ENCODE measurements at places on chromosomes 3 and 15. TPM values are rescaled to one million over a fixed set of nuclear protein-coding genes. Genes with fewer than 3 reads are reported as not detected.

NCK1 gene
- 28.9 TPM for total RNA-seq

GOLGA6L4 gene
- 0.83 TPM for total RNA-seq

SHC4 gene
- 4.1 TPM for total RNA-seq

ZFAND6 gene
- 81.7 TPM for total RNA-seq

PPP4R2 gene
- 63.7 TPM for total RNA-seq

DYNC1LI1 gene
- total RNA-seq, result 13.3 TPM

CYP1A1 gene
- total RNA-seq, result 0.45 TPM

Data from smooth muscle cell of the coronary artery (primary cell).